ENCODE measurements at places on chromosomes 2 and 18.

DNA sequence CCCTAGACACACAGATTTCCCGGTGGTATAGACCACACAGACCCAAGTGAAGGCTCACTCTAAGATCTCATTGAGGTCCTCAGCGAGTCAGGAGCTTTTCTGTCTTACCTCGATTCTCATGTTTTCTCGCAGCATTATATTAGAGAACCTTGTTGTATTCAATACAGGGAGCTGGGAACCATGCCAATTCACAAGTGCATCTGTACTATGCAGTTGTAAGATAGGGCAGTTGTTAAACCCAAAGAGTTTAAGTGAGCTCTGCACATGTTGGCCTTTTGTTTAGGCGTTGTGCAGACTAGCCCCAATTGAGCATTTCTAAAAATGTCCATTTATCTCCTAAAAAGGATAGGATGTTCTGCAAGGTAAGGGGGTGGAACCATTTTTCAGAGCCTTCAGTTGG lies 59.6 kb downstream of the FEZ2 start:
- DNase-seq: no peak

DNA sequence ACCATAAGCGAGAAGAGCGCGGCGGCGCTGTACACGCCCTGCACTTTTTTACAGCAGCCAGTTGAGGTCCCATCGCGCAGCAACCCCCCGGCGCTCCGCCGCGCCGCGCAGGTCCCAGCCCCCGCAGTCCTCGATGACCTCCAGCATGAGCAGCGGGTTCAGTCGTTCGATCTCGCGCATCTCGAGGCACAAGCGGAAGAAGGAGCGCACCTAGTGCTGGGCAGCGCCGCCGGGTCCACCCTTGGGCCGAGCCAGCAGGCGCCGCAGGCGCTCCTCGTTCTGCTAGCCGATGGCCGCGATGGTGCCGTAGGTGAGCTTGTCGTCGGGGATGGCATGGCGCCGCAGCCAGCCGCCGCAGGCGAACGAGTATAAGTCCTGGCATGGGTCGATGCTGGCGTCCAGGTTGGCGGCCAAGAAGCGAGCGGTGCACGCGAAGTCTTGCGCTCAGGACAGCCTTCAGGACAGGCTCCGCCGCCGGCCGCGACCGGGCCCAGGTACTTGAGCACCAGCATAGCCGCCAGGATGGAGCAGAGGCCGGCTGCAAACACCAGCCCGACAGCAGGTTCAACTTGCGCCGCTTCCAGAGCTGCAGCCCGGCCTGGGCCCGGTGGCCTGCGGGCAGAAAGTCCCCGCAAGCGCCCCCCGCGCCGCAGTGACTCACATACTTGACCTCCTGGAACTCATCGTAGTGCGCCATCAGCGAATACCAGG lies 8.3 kb downstream of the ALPP start:
- DNase-seq: no peak

GRCh38 chr2:222969491-222969890 lies 82.5 kb upstream of the KCNE4 start:
- DNase-seq: no peak

DNA sequence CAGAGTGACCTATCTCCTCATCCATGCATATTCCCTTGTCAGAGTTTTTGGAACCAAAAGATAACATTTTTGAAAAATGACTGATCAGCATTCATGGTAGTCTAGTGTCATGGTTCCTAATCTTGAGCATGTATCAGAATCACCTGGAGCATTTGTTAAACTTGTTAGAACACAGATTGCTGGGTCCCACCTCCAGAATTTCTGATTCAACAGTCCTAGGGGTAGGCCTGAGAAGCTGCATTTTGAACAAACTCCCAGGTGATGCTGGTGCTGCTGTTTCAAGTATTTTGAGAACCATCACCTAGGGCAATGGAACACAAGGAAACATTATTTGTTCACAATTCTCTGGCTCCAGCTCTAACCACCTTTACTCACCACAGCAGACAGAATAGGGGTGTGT lies 21.0 kb downstream of the TMEM200C start:
- no peak for DNase-seq

DNA sequence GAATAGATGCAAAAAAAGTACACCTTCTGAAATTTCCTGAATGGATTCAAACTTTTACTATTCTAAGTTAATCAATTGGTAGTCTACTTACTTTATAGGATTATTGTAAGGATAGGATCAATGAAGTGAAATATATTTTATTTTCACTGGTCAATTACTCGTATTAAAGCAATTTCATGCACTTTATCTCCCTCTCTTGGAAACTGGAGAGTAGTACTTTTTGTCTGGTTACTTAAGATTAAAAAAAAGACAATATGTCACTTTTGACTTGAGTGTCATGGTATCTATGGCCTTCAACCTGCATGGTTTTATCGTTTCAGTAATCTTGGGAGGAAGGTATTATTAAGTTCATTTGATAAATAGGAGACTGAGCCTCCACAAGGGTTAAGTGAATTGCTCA lies 1.0 kb upstream of the KYNU start:
- DNase-seq: no peak

GRCh38 chr2:162300266-162300665 lies 18.2 kb downstream of the IFIH1 start:
- DNase-seq: no peak

GRCh38 chr2:195289081-195289480 lies 367.9 kb upstream of the SLC39A10 start:
- DNase-seq: no peak

DNA sequence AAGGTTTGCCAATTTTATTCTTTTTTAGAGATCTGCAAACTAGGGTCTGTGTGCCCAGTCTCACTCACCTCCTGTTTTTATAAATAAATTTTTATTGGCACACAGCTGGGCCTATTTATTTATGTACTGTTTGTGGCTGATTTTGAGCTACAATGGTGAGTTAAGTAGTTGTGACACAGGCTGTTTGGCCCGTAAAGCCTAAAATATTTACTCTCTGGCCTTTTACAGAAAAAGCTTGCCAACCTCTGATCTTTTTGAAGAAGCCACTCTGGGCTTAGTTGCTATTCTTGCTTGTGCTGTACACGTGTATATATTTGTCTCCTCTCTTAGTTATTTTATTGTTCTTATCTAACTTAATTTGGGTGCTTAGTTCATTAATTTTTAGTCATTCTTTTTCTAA lies 14.5 kb downstream of the NAB1 start:
- DNase-seq: no peak

GRCh38 chr2:15838481-15839090 lies 101.8 kb upstream of the MYCN start:
- no peak for DNase-seq

Measured in sciatic nerve (tissue), 2 donors.